ENCODE measurements at places on chromosomes 4 and X.

DNA sequence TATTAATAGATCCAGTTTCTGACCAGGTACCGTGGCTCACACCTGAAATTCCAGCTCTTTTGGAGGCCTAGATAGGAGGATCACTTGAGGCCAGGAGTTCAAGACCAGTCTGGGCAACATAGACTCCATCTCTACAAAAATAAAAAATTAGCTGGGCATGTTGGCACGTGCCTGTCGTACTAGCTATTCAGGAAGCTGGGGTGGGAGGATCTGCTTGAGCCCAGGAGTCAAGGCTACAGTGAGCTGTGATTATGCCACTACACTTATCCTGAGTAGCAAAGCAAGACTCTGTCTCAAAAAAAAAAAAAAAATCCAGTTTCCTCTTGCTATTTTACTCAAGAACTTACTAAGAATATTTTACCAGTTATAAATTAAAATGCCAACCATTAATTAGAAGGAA lies 91.7 kb downstream of the SLC10A6 start:
- no peak for DNase-seq

DNA sequence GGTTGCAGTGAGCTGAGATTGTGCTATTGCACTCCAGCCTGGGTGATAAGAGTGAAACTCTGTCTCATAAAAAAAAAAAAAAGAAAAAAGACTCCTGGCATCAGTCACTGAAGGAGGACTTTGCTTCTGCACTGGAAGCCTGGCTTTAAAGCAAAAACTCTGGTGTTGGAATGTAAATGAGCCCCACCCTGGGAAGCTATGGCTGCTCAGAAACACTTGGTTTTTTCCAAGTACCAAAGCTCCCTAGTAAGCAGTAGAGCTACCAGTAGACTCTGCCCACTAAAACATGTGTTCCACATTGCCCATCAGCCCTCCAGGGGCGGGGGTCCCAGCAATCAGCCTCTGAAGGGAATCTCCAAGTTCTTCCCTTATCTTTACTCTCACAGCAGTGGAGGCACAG lies 154.4 kb downstream of the SHROOM3 start:
- no peak for DNase-seq

DNA sequence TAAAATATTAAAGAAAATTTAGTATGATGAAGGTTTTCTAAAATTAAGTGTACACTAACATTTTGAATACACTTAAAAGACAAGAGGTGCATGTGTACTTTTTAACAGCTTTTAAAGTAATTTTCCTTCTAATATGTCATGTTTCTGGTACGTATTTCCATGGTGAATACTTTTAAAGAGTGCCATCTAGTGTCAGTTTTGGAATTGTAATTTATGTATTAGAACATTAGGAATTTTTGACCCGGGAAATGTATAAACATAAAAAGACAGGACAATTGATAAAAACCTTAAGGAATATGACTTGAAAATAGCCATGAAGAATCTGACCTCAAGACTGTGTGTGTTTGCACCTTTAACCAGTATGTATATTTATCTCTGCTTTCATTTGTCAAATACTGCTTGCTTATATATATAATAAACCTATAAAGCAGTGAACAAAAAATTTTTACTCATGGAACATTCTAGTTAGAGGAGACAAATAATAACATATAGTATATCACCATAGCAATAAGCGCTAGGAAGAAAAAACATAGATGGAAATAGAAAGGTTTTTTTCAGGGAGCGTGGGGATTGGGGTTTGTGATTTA lies 7.2 kb downstream of the GSTCD start:
- DNase-seq, result no peak

DNA sequence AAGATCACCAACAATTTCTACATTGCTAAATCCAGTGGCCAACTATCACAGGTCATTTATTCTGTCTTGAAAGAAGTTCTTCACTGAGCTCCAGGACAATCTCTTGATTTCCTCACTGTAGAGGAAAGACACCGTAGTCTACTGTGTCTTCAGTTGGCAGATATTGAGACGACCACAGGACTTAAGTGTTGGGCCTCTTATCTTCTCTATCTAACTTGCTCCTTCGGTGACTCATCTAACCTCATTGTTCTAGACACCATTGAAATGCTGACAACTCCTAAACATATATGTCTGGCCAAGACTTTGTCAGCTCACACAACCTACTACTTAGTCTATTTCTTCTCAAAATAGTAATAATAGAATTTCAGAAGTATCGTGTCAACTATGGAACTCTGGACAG lies 425.8 kb downstream of the ARAP2 start:
- no peak for DNase-seq

DNA sequence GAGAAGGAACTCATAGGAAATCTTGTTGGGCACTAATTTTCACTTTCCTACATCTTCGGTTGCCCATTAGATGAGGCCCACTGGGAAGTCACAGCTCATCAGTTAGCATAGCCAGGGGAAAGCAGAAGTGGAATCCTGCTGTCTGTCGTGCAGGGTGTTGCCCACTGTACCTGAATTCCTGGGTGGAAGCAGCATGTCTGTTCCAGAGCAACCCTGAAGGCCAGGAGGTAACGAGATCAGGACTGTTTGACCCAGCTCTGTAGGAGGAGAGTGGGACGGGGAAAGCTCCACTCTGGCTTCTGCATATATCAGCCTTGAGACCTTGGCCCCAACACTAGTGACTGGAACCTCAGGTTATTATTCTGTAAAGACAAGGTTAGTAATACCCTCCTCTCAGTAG lies 296.1 kb downstream of the EVC2 start:
- no peak for DNase-seq

DNA sequence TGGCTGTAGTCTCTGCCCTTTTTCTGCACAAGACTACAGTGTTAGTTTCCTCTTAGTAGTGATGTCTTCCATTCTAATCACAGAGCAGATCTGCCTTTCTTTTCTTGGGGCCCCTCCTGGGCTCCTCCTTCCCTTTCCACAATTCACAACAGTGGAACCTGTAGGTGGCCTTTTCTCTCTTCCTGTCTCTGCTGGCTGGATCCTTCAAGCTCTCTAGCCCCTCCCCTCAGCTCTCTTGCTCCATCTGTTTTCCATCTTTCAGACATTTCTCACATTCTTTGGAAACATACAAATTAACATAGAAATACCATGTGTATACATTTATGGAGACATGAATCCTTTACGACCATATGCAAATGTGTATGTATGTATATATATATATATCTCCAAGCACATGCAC lies 304 bp upstream of the SPIN2A start:
- DNase-seq, result no peak

DNA sequence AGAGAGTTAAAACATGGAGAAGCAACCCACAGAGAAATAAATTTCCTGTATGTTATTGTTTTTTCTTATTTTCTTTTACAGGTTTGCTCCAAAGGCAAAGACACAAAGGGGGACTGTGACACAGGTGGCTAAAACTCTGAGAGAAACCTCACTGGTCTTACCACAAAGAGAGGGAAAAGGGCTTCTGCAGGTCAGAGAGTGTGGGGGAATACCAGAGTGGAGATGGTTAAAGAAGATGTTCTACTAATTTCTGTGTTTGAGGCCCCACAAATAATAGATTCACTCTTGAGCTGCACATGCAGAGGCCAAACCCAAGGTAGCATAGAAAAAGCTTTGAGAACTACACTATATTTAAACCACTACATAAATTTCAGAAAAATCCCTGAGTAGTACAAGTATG lies 151.3 kb downstream of the GABRA3 start:
- no peak for DNase-seq

DNA sequence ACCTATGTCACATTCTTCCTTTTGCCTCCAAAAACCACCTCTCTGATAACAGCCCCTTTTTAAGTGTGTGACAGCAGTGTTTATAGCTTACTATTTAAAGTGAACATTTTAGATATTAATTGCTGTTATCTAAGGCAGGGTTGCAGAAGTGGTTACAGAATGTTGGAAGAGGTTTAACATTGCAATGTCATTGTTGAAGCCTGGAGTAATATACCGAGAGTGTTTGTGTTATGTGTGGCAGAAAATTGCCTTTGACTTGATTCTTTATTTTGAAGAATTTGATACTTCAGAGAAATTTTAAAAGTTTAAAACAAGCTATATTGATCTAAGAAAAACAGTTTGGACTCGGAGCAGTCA lies 37.1 kb downstream of the SMARCAD1 start:
- no peak for DNase-seq

GRCh38 chr4:118206627-118207026 lies 146.2 kb downstream of the PRSS12 start:
- DNase-seq, result no peak
